CD4-positive, alpha-beta T cell treated with Interleukin-4 for 4 hours (primary cell): ENCODE measurements at places on chromosomes 4 and X.
A peak's percentile ranks its signal among the peaks of the same experiment; 100 is the strongest.

GRCh38 chr4:114807759-114808404, 209.3 kb downstream of the UGT8 start:
- peak; percentile 42 for DNase-seq

DNA sequence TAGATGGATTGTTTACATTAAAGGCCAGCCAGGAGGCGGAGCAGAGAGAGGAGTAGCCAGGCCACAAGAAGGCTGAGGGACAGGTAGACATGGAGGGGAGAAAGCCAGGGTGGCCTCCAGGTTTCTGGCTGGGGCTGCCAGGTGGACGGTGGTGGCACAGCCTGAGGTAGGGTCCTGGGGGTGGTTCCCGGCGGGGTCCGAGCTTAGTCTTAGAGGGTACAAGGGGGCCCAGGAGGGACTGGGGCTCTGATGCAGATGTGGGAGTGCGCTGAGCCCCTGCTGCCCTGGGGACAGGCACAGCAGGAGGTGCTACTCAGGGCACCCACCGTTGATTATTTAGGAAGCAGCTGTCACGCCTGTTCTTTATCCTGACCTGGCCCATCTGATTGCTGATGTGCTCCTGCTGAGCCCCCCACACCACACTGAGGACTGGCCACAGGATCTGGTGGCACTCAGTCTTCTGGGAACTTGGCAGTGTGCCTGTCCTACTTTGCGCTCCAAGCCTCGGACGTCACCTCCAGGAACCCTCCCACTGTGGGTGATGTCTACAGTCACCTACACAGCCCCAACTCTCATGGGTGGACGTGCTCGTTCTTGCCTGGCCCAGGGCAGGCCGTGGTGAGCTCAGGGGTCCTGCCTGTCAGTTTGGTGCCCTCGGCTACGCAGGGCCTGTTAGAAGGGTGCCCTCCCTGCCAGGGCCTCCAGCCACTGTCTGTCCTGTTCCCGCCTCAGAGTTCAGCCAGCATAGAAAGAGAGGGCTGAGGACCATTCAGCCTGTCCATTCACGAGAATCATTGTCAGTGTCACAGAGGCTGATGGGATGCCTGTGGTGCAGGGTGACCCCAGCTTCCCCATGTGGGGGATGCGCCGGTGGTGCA, 12.0 kb downstream of the WFS1 start:
- DNase-seq, result no peak

GRCh38 chr4:25050370-25051078, 19.8 kb upstream of the LGI2 start:
- no peak for DNase-seq

DNA sequence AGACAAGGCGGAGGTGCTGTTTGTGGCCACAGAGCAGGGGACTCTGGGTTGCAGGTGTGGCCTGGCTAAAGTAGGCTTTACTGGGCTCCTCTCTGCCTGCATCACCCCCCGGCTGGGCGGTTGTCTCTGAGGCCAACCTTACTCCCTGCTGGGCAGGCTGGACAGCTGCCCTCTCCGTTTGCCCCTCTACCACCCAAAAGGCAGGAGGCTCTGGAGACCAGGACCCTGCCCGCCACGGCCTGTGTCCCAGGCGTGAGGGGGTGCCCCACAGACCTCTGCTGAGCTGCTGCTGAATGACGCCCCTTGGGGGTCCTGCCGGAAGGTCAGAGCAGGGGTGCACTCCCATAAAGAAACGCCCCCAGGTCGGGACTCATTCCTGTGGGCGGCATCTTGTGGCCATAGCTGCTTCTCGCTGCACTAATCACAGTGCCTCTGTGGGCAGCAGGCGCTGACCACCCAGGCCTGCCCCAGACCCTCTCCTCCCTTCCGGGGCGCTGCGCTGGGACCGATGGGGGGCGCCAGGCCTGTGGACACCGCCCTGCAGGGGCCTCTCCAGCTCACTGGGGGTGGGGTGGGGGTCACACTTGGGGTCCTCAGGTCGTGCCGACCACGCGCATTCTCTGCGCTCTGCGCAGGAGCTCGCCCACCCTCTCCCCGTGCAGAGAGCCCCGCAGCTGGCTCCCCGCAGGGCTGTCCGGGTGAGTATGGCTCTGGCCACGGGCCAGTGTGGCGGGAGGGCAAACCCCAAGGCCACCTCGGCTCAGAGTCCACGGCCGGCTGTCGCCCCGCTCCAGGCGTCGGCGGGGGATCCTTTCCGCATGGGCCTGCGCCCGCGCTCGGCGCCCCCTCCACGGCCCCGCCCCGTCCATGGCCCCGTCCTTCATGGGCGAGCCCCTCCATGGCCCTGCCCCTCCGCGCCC, 920 bp downstream of the HTT-AS start:
- no peak for DNase-seq

- DNase-seq, result no peak
Observed at GRCh38 chr4:171981185-171981584, 168.0 kb downstream of the GALNTL6 start.

GRCh38 chrX:341541-342101, 23.0 kb upstream of the GTPBP6 start:
- DNase-seq, result no peak

GRCh38 chr4:102809190-102809589, 18.2 kb downstream of the UBE2D3 start:
- DNase-seq, result no peak

GRCh38 chr4:37223732-37224131, 20.8 kb upstream of the NWD2 start:
- DNase-seq, result no peak

DNA sequence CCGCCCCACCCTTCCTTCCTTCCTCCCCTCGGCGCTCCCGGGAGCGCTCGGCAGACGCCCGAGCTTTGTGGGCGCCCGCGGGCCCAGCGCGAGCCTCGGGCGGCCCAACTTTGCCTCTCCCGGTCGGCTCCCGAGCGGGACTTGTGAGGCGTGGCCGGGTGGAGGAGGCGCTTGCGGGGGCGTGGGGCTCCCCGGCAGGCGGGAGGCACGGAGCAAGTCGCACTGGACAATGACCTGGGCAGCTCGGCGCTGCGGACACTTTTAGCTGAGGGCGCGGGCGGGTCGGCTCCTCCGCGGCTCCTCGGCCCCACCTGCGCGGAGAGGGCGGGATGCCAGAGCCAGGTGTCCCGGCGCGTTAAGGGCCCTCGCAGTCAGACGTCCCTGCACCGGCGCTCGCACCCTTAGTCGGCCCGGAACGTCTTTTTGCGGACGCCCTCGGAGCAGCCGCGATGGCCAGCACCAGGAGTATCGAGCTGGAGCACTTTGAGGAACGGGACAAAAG, 385 bp downstream of the DCLK2 start:
- DNase-seq, result no peak

GRCh38 chrX:150483356-150483985, 85.0 kb upstream of the MTM1 start:
- no peak for DNase-seq

DNA sequence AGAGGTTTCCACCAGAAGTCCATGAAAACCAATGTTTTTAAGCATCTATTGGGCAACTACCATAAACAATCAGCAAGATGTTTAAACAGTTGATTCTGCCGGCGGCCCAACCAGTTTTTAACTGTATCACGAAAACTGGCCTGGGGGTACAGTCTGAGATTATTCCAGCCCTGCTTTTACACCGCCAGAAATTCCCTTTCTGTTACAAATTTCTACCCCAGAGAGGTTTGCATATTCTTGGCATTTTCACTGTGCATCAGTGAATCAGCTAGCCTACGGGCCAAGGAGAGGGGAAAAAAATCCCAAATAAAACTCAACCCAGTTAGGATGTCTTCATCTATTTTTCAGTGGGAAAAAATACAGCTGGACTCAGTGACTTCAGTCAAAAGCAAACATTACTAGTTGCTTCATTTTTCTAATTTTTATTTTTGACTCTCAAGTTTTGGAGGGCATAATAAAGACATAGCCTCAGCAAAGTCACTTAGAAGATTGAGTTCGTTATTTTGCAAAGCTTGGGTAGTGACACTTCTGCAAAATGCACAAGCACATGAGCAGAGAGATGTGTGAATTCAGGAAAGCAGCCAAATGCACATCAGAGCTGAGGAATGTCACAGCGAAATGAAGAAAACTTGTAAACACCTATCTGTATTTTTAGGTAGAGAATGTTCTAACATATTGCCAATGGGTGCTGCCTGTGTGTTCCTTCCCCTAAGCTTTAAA, 167.8 kb upstream of the GK2 start:
- no peak for DNase-seq

DNA sequence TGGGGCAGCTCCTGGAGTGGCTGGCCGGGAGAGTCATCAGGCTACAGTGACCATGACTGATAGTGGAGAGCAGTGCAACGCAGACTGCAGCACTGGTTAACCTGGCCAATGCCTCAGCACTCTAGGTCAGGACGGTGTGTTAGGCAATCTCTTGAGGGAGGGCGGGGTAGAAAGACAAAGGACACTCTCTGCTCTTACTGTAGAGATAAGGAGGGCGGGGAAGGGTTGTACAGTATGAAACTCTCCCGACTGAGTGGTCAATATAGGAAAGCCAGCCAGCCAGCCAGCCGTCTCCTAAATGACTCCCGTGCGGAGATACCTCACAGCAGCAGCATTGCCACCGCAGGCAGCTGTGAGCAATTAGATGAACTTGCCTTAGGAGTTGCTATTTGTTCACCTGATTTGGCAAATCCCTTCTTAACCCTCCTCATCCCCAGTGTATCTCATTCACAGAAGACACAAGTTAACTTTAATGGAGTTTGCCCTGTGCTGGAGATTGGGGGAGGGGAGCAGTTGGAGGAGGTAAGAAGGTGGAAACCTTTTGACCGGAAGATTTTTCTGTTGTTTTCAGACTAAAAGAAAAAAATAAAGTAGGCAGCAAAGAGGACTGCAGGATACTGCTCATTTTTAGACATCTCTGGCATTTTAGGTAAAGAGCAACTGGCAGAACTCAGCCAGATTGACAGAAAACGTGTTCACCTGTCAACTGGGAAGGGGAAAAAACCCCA, 330.5 kb downstream of the HNRNPD start:
- DNase-seq, result no peak

DNA sequence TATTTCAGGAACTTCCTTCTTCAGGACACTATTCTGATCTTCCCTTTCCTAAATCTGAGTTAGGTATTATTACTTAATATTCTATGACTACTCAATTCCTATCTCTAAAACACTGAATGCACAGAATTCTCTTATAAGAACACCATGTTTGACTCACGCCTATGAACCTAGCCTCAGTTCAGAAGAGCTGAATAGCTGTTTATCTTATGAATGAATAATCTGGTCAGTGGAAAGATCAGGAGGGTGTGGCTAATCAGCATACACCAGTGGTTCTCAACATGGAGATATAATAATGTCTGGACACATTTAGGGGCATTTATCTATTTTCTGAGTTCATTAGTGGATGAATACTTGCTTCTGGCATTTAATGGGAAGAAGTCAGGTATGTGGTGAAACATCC, 24.2 kb downstream of the EPHA5 start:
- no peak for DNase-seq

DNA sequence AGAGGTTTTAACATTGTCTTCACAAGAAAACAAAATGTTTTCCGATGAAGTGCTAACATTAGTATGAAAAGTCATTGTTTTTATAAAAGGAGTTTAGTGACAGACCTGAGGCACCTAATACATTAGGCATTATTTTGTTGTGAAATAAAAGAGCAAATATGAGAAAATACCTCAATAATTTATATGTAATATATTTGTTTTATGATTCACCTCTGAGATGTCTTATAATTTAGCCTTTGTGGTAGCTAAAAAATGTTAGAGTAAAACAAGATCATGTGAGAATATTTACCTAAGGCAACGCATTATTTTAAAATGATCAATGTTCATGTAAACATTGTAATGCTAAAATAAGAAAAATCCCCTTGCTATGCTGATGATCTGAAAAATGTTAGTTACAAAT, 100.9 kb upstream of the WDFY3 start:
- no peak for DNase-seq

GRCh38 chrX:37755025-37755424, 24.8 kb upstream of the CYBB start:
- peak; percentile 40 for DNase-seq

DNA sequence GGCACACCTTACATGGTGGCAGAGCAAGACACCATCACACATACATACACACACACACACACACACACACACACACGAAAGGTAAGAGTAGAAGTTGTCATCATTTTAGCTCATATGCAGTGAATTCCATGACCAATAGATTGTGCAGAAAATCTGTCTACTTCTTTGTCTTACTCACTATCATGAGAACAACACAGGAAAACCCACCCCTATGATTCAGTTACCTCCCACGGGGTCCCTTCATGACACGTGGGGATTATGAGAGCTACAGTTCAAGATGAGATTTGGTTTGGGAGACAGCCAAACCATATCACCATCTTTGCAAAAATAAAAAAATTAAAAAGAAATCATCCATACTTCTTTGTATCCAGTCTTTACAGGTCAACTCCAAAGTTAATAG, 221.1 kb downstream of the BMPR1B start:
- DNase-seq, result no peak
